Activated CD4-positive, alpha-beta T cell treated with anti-CD3 and anti-CD28 coated beads for 36 hours (primary cell): ENCODE measurements at places on chromosomes 12 and 14.

DNA sequence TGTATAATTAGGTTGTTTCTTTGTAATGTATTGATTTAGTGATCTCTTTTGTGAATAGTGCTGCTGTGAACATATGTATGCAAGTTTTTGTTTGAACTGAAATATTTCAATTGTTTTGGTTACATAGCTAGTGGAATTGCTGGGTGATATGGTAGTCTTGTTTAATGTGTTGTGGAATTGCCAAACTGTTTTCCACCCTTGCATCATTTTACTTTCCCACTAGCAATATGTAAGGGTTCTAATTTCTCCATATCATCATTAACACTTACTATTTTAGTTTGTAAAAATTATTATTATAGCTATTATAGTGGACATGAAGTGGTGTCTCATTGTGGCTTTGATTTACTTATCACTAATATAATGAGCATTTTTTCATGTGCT lies 5.9 kb downstream of the G2E3 start:
- DNase-seq = no peak

DNA sequence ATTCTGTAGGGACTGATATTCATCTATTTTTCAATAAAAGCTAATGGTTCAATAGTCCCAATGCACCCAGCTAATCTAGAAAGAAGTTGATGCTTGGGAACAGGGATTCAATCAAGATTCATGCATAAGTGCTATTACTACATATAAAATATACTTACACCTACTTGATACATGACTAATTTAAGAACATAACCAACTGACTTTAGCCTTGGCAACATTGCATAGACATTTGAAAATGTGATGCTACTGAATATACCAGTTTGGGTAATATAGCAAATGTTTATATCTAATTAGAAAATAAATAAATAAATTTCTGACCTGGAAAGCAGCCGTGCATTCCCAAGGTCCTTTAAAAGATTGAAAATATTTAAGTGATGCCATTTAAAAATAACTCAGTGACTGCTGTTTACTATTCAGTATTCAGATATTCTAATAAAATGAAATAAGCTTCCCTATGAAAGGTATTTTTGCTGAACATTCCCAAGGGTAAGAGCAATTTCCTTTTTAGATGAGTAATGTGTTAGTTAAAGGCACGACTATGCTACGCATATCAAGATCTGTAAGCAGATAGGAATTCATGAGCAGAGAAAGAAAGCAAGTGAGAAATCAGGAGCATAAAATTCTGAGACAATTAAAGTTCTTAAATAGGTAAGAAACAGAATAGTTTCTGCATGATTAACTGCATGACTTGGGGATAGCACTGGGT lies 160.6 kb upstream of the SYT1 start:
- no peak for DNase-seq

- no peak for DNase-seq
Observed at GRCh38 chr12:50006280-50006679, 19.0 kb downstream of the RACGAP1 start.

DNA sequence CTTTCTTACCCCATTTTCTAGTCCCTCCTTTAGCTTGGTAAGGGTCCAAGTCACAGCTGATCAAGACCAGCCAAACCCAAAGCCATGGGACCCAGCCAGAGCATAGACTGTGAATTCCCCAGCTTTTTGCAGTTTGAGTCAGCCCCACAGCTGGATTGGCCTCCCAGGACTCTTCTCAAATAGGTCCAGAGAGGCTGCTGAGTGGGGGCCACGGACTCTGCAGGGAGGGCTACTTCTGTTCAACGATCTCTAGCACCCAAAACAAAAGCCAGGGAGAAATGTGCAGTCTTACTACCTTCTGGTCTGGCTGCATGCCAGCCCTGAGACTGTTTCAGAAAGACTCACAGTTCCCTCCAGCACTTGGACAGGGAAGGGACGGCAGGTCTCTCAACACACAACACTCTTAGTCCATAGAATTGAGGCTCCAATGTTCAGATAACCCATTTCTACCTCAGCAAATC lies 1.6 kb downstream of the VDR start:
- peak; percentile 64 for DNase-seq

GRCh38 chr14:71089971-71090370 lies 182.7 kb downstream of the PCNX1 start:
- DNase-seq = no peak

DNA sequence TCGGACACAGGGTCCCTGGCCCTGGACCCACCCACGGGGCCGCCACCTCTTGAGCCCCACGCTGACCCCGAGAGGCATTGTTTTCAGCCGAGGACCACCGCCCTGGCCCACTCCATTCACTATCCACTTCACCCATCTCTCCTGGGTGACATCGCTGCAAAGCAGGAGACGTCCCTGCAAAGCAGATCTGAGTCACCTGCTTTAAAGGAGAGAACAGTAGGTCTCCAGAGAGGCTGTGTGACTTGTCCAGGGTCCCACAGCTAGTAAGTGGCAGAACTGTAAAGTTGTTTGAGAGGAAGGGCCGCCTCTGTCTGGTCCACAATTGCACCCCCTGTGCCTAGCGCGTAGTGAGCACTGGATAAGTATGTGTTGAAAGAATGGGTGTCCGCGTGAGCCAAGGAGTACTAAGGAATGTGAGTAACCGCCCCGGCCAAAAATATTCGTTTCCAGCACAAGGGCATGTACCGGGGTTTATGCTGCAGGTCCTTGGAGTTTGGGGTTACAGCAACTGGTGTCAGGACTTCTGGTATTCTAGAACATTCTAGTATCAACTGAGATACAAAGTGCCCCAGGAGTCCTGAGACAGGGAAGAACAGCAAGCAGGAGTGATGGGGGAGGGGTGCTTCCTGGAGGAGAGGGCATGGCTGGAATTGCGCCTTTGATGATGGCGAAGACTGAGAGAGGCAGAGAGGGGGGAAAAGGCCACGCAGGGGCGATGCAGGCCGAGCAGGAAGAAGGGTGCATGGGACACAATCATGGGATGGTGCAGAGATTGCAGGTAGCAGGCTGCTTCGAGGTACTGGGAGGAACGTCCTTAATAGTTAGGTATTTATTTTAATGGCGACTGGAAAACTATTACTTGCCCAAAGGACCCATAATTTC lies 91.1 kb downstream of the SCARB1 start:
- no peak for DNase-seq

DNA sequence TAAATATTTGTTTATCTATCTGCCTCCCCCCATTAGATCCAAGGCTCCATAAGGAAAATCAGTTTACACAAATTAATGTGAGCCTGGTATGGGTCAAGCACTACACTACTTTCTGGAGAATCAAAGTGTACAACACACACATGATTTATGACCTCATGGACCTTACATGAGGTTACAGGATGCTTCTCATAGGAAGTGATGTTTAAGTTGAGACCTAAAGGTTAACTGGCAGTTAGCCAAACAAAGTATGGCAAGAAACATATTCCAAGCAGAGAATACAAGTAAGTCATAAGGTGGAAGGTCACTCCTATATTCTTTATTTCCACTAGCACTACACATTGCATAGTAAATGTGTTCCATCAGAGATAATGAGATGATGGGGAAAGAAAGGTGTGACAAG lies 39.2 kb downstream of the OSBPL8 start:
- DNase-seq = no peak

GRCh38 chr14:92460916-92461579 lies 52.5 kb upstream of the RIN3 start:
- DNase-seq = no peak

- peak; percentile 9 for DNase-seq
Observed at GRCh38 chr14:89067293-89067972, 243.0 kb downstream of the TTC8 start.

DNA sequence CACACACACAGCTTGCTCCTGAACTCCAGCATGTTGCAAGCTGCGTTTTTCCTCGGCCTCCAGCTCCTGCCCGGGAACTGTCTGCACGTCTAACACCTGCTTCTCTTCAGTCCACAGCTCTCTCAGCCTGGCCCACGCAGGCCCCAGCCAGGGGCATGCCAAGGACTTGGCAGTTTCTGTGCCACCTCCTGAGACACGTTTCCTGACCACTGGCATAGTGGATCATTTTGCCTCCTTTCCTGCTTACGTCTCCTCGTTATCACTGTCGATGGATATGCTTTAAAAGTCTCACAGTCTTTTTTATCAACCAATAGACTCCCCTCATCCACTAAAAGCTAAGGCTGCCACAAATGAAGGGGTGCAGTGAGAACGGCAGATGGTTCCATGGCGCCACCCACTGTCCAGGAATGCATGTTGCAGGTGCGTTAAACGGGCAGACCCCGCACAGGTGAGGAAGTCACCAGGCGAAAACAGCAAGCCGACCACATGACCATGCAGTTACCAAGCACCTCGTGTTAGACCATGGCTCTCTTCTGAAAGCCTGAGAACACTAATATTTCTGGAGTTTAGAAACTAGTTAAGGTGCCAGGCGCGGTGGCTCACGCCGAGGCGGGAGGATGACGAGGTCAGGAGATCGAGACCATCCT lies 14.7 kb upstream of the TEAD4 start:
- DNase-seq = peak; percentile 83

- DNase-seq = no peak
Observed at GRCh38 chr12:26156201-26156871, 31.5 kb upstream of the BHLHE41 start.

- DNase-seq = no peak
Observed at GRCh38 chr12:106982229-106982628, 4.7 kb downstream of the MTERF2 start.

DNA sequence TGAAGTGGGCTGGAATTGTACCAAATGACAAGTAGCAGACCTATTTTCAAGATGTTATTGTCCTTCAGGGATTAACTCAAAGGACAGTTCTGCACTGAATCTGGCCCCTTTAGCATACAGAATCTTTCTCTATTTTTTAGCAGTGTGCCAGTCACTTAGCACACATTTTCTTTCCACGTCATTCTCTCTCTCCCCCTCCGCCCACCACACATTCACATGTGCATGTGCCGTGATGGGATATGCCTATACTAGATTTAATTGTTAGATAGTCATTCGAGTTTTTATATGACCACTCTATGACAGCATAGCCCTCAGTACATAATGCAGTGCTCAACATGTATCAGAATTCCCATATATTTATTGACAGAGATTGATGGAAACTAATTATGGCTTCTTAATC lies 129.1 kb downstream of the KCNC2 start:
- no peak for DNase-seq

- DNase-seq = no peak
Observed at GRCh38 chr12:2902272-2902880, 11.7 kb downstream of the TULP3 start.

DNA sequence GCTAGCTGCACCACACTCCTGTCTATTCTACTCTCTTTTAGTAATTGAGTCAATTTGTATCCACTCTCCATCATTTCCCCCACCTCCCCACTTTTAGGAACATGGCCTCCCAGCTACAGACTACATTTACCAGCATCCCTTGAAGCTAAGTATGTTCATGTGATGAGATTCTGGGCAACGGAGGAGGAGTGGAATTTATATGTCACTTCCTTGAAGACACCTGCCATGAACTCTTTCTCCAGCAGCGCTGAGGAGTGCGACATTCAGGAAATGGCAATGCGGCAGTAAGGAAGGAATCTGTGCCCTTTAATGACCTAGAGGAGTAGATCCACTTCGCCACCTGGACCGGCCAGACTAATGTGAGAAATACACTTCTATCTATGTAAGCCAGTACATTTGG lies 243.7 kb upstream of the DIO2 start:
- DNase-seq = no peak

DNA sequence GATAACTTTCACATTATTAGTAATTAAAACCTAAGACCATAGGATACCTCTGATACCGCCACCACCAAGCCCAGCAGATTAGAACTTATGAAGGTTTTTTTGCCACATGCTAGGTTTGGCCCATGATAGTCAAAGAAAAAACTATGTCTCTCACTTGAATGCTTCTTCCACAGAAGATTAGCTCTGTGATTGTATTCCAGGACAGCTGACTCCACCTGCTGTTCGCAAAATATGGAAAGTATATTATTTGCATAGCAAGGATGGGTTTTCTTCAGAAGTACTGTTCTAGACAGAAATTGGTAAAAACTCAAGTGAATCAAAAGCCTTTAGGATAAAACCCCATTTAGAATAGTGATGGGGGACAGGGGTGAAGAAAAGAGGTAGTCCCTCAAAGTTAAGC lies 42.2 kb downstream of the PPFIBP1 start:
- DNase-seq = no peak

GRCh38 chr14:81728447-81728846 lies 194.8 kb upstream of the SEL1L start:
- DNase-seq = no peak

GRCh38 chr12:114284041-114284440 lies 121.9 kb downstream of the TBX5 start:
- no peak for DNase-seq

DNA sequence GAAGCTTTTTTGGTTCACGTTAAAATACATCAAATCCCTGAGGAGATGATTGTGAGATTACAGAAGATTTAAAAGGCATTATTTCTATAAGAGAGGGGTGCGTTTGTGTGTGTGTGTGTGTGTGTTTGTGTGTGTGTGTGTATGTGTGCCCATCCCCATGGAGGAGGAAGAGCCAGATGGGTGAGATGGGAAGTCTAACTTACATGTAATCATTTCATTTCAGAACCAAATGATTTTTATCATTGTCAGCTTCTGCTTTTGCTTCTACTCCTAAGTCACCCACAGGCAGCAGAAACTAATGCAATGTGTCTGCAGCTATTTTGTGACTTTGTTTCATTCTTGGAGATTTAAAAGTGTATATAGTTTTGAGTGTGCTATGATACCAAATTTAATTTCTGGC lies 68.7 kb downstream of the SLC4A8 start:
- no peak for DNase-seq

DNA sequence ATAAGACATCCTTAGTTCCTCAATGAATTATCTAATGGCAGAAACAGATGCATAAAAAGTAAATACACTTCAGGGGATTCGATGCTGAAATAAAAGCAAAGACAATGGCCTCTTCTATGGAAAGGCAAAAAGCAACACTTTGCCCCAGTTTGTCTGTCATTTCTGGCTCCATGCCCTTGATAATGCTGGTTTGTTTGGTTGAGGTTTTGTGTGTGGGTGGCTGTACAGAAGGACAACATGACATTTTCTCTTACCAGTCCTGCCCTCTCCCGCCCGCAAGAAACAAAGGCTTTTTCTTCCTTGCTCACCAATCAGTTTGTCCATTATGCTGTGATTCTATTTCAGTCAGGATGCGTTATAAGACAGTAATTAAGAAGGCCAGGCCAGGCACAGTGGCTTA lies 18.1 kb upstream of the WDR89 start:
- DNase-seq = no peak

DNA sequence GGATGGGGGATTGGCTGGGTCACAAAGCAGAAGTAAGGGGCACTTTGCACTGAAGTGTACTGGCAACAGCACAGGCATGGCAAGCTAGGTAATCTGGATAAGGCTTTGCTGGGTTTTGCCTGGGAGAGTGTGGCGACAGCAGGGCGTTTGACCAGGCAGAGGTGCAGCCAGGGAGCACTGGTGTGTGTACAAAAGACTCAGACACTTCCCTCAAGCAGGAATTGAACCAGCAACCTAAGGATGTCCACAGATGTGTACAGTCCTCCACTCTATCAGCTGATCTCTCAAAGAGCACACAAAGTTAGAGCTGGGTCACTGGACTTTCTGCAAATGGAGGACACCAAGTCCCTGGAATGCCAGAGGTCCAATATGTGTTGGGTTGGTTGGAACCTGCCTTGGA lies 15.4 kb upstream of the RNASE4 start:
- no peak for DNase-seq

- DNase-seq = no peak
Observed at GRCh38 chr14:50051706-50052105, 64.7 kb downstream of the VCPKMT start.
